OCI-M1 (cell line): ENCODE measurements at places on chromosomes 7 and 10.

GRCh38 chr10:116868722-116869121 lies 19.4 kb downstream of the ENO4 start:
- DNase-seq, result no peak

GRCh38 chr10:93503075-93503474 lies 6.7 kb downstream of the CEP55 start:
- DNase-seq, result no peak

GRCh38 chr7:27661811-27662489 lies 733 bp downstream of the HIBADH start:
- DNase-seq, result peak; percentile 61

GRCh38 chr10:73182568-73182967 lies 14.6 kb downstream of the FAM149B1 start:
- no peak for DNase-seq

- no peak for DNase-seq
These were observed 2.4 kb downstream of the BRI3 start for GRCh38 chr7:98283887-98284222.

DNA sequence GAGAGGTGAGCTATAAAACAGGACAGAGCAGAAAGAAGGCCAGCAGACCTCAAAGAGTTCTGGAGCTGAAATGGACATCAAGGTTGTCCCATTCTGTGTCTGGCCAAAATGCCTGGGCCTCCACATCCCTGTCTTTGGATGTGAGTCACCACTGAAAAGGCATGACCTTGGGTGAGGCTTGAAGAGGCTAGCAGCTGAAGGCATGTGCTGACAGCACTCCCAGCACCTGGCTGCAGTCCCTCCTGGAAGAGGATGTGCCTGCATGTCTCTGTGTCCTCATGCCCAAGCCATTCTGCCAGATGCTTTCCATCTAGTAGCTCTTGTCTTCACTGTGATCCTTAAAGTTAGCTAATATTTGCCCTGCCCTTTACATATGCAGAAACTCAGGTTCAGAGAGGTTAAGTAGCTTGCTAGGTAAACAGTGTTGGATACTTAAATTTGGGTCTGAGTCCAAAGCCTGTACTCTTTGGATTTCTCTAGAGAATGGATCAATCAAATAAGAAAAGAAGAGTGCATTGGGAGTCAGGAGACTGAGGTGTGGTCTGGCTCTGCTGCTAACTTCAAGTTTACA lies 35.8 kb downstream of the HECW1 start:
- DNase-seq, result no peak

DNA sequence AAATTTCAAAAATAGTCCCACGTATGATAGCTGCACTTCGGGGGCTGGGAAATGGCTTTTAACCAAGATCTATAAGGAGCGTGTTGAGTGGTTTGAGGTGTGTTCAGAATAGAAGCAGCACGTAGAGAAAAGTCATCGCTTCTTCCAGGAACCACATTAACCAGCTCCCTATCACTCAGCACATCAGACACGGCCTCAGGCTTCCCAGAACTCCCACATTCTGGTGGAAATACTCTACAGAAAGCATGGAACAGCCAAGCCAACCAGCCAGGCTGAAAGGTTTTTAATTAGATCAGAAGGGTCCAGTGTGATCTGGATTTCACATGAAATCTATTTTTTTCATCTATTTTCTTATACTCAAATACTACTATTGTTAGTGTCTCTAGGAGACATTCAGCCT lies 231.5 kb upstream of the NRP1 start:
- DNase-seq, result peak; percentile 43

DNA sequence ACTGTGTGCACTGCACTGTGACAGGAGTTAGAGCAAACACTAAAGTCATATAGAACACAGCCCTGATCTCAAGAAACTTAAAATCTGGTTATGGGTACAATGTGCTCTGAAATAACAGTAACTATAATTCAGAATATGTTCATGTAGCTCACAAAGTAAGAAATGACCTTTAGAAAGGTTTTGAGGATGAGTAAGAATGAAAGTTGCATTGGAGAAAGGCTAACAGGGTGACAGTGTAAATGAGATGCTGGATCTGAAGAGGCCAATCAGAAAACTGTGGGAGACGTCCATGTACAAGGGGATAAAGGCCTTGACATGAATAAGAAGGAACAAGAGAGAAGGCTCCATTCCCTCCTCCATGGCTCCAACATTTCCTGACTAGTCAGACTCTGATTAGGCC lies 124.7 kb downstream of the GRM3 start:
- DNase-seq, result no peak

GRCh38 chr7:84060760-84061261 lies 133.8 kb downstream of the SEMA3A start:
- DNase-seq, result no peak

- no peak for DNase-seq
These were observed 319.1 kb upstream of the TMEM229A start for GRCh38 chr7:124351950-124352349.

DNA sequence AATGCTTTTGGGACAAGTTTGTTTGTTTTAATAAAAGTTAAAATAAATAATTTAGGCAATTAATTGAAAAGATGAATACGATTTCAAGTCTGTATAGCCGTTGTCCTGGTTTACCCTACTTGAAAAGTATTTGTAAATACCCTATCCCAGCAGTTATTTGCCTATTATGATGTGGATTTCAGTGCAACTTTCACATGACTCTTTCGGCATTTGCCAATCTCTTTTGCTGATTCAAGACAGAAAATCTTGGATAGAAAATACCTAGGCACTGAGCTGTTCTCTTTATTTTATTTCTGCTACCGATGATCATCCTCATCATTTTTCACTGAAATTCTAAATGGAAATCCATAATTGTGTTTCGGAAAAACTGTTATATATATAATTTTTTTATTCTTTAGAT lies 125.9 kb upstream of the FZD8 start:
- DNase-seq, result no peak

DNA sequence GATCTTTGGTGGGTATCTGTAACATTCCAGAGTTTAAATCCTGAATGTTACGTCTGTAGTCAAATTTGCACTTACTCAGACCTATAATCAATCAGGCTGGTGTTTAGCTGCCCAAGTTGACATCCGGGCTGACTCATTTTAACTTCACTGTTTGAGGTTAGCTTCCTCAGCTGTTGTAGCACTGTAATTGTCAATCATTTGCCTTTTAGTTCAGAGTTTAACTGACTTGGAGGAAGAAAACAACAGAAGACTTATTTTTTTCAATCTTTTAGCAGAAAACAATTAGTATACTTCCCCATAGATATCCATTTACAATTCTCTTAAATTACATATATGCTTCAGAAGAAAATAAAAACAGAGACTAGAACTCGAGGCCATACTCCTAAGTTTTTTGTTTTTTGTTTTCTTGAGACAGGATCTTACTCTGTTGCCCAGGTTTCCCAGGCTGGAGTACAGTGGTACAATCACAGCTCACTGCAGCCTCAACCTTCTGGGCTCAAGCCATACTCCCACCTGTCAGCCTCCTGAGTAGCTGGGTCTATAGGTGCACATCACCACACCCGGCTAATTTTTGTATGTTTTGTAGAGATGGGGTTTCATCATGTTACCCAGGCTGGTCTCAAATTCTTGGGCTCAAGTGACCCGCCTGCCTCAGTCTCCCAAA lies 38.5 kb upstream of the LRRC17 start:
- DNase-seq, result peak; percentile 24

GRCh38 chr10:70587045-70587658 lies 15.4 kb downstream of the PRF1 start:
- no peak for DNase-seq

DNA sequence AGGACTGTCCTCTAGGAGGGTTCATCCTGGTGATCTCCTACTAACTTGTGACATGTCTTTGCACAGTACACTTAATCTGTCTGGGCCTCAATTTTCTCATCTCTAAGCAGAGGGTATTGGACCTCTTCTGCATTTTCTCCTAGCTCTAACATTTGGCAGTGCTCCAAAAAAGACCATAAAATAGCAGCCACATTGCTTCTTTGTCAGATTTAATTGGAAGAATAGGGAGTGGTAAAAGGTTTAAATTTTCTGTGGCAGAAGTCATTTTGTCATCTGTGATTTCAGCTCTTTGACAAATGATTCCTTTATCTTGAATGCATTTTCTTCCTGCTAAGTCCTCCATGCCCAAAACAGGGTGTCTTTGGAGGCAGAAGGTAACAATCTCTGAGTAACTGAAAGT lies 289.9 kb upstream of the LRGUK start:
- DNase-seq, result peak; percentile 0

GRCh38 chr7:76302347-76303201 lies at the start of gene HSPB1:
Gene HSPB1, plus strand, starts transcription at chr7:76302673. Its CDS starts 40 bp downstream, at chr7:76302713.
- DNase-seq, result peak; percentile 83

DNA sequence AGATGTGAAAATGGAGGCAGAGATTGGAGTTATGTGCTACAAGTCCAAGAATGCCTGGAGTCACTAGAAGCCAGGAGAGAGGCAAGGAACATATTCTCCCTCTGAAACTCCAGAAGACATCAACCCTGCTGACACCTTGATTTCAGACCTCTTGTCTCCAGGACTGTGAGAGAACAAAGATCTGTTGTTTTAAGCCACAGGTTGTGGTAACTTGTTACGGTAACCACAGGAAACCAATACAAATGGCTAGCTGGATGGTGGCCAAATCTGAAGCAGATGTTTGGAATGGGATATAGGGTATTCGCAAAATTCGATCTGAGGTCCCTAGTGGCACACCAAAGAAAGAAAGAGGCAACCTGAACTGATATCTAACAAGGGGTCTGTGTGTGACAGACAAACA lies 129.0 kb downstream of the HERPUD2 start:
- no peak for DNase-seq

- no peak for DNase-seq
These were observed 6.2 kb upstream of the KIFBP start for GRCh38 chr10:68982389-68982788.

DNA sequence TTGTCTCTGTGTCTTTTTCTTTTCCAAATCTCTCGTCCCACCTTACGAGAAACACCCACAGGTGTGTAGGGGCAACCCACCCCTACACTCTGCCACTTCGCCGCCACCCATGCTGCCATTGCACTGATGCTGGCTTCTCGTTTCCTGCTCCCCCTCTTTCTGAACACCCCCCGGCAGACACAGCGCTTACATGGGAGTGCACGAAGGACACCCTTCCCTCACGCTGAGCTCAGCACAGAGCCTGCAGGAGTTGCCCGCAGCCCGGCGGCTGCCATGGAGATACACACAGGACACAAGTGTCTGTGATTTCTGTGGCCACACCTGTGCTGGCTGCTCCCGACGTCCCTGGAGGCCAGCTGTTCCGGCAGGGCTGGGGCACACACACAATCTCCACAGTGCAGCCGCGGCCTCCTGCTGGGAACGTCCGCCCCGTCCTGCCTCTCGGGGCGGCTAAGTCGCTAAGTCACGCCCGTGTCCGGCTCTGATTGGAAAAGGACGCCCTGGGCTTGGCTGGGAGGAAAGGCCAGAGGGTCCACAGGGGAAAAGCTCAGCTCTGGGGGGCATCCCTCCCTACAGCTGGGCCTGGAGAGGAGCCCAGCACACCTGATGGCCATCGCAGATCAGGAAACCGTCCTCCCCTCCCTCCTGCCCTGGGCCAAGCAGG lies 349.8 kb downstream of the PTPRN2 start:
- DNase-seq, result no peak

GRCh38 chr10:51698473-51699063 lies 827 bp downstream of the CSTF2T start:
- no peak for DNase-seq

DNA sequence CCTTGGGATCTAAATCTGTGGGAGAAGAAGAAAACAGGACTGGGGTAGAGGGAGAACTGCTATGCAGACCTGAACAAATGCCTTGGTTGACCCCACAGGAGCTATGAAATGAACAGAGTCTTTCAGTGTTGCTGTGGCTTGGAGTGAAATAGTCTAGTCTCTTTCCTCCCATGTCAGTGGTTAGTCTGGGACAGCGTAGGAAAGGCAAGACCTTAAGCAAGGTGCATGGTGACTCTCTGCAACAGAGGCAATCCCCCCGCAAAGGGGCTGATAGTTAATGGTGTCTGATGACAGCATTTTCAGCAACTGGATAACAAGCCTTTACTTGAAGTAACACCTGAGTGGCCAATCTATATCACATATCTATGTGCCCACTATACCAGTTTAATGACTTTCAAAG lies 62.3 kb downstream of the ARL4A start:
- no peak for DNase-seq

DNA sequence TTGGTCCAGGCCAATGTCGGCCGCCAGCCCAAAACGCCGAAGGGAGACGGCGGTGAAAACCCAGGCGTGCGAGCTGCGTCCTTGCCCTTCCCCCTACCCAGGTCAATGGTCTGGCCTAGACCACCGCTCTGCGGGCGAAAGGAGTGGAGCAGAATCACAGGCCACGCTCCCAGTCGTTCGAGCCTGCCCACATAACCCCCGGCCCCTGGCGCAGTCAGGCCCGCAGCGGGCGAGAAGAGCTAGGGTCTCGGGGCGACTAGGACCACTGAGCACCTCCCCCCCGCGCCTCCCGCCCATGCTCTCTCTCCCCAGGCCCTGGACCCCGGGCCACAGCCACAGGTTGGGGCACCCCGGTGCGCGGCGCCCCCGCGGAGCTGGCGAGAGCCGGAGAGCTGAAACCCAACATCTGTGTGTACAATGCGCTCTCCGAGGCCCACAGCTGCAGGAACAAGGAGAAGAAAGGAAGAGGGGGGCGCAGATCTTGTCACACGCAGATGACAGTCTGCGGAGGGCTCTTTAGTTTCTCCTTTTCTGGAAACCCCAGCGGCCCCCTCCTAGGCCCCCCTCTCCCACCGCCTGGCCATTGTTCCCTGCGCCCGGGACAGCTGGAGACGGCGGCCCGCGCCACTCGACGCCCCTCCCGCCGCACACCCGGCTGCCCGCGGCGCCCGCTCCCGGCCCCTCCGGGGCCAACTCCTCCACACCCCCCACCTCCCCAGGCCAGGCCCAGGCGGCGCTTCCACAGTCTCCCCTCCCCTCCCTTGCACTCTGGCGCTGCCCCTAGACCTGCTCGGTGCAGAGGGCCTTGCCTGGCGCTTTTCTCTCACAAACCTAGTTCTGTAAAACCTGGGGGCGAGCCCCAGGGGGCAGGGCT lies 355.0 kb downstream of the DNAJB6 start:
- DNase-seq, result no peak

GRCh38 chr7:74289018-74289658 lies at the start of gene CLIP2:
Gene CLIP2, plus strand, starts transcription at chr7:74289407. Its CDS starts 28,140 bp downstream, at chr7:74317547.
- DNase-seq, result peak; percentile 91

GRCh38 chr10:125510998-125511397 lies 172.0 kb downstream of the TEX36 start:
- DNase-seq, result no peak

DNA sequence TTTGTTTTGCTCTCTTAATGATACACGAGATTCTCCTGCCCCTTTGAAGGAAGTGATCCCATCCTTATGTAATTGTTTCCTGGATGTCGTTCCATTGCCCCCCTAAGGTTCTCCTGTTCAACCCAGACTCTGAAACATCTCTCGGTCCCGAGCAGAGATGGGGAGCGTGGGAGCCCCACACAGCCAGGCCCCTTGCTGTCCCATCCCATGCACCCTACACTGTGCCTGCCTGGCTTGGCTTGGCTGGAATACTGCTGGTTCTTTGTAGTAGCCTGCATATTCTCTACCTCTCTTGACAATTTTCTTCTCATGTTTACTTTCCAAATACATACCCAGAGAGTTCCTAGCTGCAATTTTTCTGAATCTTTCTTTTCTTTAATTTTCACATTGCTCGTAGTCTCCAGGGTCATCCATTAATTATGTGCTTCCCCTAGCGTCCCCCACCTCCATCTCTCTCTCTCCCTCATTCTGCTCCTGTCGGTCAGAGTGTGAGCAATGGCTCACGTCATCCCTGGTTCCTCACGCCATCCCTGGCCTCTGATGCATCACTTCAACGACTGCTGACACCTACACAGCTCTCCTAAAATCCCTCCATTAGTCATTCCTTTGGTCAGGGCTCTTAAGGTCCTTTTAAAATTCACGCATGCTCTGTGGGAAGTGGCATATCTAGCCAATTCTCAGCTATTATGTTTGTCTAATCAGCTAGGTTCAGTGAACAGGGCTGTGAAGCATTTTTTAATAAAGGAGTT lies 32.5 kb upstream of the GPR158 start:
- peak; percentile 2 for DNase-seq
